ENCODE measurements at places on chromosomes 12 and 14.

DNA sequence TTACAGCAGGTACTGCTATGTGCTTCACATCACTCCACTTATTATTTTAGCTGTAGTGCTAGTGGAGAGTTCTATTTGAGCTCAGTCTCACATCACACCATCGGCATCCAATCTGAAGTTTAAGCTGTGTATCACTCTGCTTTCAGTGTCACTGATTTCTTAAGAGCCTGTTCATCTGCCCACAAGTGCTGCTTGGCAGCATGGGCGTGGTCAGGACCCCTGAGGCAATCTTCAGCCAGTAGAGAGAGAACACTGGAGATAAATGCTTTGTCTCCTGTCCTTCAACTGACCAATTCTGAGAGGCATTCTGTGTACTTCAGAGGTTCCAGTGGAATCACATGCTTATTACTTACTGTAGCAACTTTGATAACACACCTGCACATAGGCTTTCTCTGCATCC is 728.8 kb downstream of the RPS29 start:
- no peak for DNase-seq

GRCh38 chr14:106268013-106268727 is 741.8 kb downstream of the TMEM121 start:
- DNase-seq = peak; percentile 70

DNA sequence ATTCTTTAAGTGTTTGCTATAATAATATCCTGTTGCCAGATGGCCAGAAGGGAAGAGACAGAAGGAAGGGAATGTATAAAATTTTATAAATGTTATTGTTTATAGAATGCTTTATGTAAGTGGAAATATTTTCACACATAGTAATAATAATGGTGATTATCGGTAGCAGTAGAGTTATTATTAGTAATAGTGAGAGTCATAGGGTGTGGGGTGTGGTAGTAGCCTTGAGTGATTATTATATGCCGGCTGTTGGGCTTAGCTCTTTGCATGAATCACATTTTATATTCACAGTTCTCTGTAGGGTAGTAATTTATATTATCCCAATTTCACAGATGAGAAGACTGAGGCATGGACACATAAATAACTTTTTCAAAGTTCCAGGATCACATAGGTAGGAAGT is 391.4 kb downstream of the C12orf75 start:
- no peak for DNase-seq

GRCh38 chr14:33742166-33742565 is 208.7 kb downstream of the EGLN3 start:
- DNase-seq = no peak

GRCh38 chr12:46891306-46891705 is 65.5 kb upstream of the SLC38A4 start:
- DNase-seq = no peak

DNA sequence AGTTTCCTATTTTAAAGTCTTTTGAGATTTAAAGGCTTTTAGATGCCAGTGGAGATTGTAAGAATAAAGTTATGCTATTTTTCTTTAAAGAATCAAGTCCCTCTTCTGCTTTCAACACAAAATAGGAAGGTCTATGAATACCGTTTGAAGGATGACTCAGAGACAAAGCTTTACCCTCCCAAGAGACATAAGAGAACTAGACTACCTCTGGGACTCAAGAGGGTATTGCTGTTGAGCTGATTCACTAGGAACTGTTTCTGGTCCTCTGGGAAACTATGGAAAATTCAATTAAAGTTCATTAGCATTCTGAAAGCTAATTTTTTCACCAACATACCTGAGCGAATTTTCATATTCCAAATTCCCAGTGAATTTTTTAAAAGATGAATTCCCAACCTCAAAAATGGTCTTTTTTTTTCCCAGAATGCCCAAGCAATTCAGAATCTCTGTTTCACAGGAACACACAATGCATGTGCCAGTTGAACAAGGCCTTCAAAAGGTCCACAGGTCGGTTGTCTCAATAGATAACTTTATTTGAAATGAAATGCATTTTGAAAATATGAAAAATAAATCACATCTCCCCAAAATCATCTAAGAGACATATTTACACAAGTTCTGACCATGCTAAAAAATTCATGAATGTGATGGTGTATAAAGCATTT is 6.5 kb downstream of the PHLDA1 start:
- DNase-seq = no peak

DNA sequence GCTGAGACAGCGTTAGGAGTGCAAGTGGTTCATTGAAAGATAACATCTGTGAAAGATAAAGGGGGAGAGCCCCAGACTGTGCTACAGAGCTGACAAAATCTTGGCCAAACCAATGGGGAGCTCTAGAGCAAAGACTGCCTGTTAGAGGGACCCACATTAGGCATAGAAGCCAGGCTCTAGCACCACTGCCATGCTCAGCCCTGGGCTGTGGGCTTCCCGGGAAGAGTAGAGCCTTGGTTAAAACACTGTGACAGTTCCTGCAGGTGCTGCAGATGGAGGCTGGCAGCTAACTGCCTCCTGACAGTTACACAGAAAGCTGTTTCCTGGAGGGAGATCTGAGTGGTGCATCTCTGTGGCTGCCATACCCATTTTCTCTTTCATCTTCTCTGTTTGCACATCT is 23.0 kb downstream of the TSHR start:
- no peak for DNase-seq

- DNase-seq = no peak
Measured at GRCh38 chr14:32559590-32559989, 230.5 kb downstream of the AKAP6 start.

- no peak for DNase-seq
Measured at GRCh38 chr12:118358612-118359540, 13.8 kb downstream of the TAOK3 start.

DNA sequence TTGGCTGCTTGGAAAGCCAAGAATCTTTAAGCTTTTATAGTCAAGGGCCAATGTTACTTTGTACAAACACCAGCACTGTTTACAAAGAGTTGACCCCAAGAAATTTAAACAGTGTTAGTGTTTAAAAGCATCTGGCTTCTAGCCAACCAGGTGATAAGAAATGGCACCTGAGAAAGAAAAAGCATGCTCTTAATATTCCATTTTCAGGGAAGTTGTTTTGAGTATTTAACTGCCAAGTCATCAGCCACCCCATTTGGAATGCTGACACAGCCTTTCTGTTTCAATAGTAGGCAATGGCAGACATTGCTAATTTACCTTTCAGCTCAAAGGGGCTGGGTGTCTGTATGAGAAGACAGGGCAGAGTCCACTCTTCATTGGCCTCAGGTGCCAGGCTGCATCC is 3.7 kb upstream of the SLC35F4 start:
- DNase-seq = no peak

GRCh38 chr12:120654656-120655055 is 14.2 kb downstream of the CABP1 start:
- no peak for DNase-seq

DNA sequence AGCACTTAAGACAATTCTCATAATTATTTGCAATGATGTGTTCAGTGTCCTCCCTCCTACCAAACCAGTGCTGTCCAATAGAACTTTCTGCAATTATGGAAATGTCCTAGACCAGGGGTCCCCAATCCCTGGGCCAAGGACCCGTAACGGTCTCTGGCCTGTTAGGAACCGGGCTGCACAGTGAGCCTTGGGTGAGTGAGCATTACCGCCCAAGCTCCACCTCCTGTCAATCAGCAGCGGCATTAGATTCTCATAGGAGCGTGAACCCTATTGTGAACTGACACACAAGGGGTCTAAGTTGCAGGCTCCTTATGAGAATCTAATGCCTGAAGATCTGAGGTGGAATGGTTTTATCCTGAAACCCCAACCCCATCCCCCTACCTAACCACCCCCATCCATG is 3.9 kb downstream of the SVOP start:
- no peak for DNase-seq

- DNase-seq = no peak
Measured at GRCh38 chr12:80702889-80703805, 4.3 kb upstream of the MYF6 start.

DNA sequence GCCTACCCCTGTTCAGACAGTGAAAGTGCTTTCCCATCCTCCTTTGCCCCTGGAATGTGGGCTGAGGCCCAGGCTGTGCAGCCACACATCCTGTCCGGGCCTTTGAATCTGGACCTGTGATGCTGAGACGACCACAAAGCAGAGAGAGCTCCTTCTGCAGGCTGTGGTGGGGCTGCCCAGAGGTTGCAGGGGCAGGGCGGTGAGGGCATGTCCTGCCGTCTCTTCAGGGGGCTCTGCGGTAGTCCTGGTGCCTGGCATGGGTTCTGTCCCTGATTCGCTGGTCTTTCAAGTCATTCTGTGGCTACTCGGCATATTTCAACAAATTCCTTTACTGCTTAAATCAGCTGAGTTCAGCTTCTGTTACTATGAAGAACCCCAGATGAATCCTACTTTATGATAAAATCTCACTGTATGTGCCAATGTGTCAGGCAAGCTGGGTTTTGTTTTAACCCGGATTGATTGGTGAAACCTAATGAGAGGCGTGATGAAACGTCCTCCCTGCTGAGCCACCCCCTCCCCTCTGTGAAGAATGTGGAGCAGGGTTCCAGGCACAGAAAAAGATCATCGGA is 63.4 kb upstream of the DICER1 start:
- no peak for DNase-seq
